CD4-positive, alpha-beta T cell treated with Interleukin-2 at 100 ng/mL for 4 hours (primary cell): ENCODE measurements at places on chromosomes 2 and 18.

DNA sequence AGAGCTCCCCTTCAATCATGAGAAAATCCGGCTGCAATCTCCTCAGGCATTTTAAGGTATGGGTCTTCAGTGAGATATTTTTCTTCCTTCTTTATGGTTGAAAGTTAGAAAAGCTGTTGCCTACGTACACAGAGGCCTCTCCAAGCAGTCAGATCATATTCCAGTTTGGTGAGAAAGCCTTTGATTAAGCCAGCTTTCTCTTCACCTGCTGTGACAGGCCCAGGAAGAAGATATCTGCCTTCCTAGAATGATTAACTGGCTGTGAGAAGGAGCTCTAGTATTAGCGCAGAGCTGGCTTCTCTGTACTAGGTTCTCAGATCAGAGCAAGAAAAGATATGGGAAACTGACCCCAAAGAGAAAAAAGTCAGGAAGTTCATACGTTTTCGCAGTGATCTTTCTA lies 585.0 kb upstream of the CHAC2 start:
- DNase-seq = no peak

GRCh38 chr2:189203177-189203799 lies 23.7 kb upstream of the COL5A2 start:
- DNase-seq = no peak

DNA sequence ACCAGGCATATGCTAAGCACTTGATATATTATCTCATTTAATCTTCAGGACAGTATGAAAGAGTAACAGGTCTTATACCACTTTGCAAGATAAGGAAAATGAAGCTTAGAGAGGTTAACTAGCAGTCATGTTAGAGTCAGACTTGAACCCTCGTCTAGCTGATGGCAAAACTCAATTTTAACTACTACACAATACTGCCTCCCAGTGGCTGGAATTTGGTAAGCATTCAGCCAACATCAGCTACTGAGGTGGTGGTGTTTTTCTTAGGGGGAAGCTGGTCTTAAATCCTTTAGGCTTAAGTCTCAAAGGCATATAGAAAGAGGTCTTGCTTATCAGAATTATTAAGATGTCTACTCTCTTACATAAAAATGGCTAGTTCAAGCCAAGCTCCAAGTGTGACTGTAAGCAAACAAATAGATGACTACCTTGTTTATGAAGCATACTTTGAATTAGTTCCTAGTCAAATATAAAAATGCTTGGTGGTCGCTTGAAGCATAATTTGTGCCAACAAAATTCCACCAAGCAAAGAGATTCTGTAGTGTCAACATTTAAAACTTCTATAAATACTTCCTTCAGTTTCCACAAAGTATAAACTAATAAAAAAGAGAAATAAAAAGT lies 325.4 kb upstream of the FIGN start:
- DNase-seq = no peak

DNA sequence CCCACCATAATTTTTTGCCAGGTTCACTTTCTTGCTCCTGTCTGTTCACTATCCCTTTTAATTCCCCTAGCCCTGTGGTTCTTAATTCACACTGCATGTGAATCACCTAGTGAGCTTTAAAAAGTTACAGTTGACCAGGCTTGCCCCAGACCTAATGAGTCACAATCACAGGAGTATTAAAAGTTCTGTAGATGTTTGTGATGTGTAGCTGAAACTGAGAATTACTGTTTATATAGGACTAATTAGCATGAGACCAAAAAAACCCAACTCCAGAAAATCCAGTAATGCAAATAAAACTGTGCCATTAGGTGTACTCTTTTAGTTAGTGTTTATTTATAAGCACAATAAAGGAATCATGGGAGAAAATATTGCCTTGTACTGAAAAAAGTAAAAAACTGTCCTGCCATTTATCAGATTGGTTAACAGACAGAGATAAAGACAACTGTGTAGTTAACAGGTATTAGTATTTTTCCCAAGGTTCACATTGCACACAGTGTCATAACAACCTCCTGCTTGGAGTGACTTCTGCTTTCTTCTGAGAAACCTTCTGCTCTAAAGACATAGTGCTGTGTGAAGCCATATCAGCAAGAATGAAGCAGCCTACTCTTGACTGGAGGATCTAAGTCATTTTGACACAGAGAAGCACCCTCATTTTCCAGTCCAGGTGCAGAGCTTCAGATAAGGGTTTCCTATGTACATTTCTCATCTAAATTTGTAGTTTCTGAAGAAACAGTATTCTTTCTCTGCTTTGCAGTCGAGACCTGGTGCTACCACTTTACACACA lies 39.0 kb downstream of the VAPA start:
- DNase-seq = no peak

GRCh38 chr2:149290662-149291061 lies 39.7 kb upstream of the LYPD6 start:
- DNase-seq = no peak

- no peak for DNase-seq
Observed at GRCh38 chr18:54193786-54194185, 30.7 kb downstream of the MBD2 start.

GRCh38 chr18:47790036-47790435 lies 140.4 kb downstream of the SMAD2 start:
- DNase-seq = no peak

GRCh38 chr2:19099181-19099580 lies 259.2 kb downstream of the OSR1 start:
- no peak for DNase-seq

DNA sequence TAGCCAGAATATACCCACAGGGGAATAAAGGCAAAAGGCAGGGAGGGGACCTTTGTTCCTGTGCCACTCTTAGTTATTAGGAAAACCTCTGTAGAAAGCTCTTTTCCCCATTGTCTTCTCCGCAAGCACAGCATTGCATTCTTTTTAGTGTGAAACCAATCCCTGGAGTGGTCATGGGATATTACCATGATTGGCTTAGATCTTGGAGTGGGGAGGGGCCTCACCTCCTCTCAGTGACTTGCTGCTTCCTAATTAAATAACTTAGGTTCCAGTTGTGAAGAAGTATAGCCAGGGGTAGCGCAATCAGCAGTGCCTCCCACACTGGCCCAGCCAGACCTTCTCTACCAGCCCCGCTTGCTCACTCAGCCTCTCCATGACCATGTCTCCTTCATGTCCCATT lies 49.9 kb upstream of the AFF3 start:
- DNase-seq = no peak

GRCh38 chr18:48611203-48611602 lies 72.4 kb downstream of the CTIF start:
- DNase-seq = no peak

DNA sequence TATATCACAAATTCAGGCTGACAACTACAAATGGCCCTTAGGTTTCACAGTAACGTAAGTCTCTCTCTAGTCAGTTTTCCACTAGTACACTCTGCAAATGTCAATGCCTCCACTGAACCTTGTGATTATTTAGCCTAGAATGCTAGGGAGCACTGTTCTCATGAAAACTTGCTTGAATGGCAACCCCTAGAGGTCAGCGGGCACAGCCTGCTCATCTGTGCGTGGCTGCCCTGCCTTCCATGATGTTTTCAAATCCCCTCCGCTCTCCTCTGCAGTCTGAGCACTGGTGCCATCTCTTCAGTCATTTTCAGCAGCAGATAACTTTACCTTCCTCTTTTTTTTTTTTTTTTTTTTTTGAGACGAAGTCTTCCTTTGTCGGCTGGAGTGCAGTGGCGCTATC lies 84.1 kb upstream of the GULP1 start:
- no peak for DNase-seq

- DNase-seq = no peak
Observed at GRCh38 chr2:98911376-98912154, 24.5 kb downstream of the CRACDL start.

GRCh38 chr2:238286551-238286950 lies 1.9 kb downstream of the PER2 start:
- DNase-seq = no peak

GRCh38 chr2:9266711-9267110 lies 60.1 kb downstream of the ASAP2 start:
- no peak for DNase-seq

- no peak for DNase-seq
Observed at GRCh38 chr18:43772907-43773306, 495.6 kb upstream of the SYT4 start.

DNA sequence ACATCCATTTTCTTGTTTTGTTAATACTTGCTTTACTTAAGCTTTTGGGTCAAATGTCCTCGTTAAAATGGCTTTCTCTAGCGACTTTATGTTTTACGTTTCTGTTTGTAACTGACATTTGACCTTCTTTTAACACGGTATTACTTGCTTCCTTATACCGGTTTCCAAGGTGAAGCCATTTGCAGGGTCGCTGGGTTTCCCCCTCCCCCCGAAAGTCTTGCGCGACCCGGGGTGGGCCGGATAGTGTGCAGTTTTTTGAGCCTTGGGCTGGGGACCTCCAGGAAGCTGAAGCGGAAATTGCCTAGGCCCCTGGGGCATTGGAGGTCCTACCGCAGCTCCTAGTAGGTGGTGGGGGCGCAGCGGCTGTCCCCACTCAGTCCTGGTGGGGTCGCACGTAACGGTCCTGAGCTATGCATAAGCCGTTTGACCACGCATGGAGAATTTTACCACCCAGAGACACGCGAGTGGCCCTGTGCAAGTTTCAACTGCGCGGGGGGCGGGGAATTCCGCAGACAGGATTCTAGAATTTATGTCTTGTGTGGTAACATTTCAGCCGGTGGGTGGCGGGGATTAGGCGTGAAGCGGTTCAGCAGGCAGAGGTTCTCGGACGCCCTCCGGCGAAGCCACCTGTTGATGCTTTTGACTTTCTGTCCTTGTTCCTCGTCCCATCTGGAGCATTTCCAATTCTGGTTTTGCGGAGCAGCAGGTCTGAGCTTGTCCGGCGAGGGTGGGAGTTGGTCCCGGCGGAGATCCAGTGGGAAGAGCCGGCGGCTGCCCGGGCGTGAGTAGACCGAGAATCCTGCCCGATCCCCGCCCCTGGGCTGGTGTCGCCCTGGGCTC lies 2.4 kb downstream of the CFLAR start:
- peak; percentile 93 for DNase-seq

DNA sequence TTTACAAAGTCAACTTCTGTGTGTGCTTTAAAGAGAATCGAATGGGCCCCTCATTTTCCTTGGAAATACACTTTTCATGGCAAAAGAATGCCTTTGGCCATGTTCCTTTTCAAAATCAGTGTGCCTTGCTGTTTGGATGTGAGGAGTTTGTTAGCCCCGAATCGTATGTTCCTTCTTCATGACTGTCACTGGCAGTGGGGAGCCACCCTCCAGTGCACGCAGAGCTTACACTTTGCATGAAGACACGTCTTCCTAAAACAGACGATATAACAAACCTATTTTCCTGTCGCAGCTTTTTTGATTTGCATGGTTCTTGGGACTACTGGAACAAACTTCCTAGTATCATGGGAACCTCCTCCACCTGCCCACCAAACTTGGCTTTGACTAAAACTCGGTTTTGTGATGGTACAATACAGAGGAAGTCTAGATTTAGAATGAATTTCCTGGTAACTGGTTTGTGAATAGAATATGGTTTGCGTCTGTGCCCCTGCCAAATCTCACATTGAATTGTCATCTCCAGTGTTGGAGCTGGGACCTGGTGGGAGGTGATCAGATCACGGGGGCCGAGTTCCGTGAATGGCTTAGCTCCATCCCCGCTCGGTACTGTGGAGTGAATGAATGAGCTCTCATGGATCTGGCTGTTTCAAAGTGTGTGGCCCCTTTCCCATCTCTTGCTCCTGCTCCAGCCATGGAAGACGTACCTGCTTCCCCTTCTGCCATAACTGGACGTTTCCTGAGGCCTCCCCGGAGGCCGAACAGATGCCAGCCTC lies 194.9 kb downstream of the TWIST2 start:
- no peak for DNase-seq

GRCh38 chr18:36501100-36501499 lies 203.6 kb downstream of the FHOD3 start:
- no peak for DNase-seq
